ENCODE measurements at places on chromosomes 13 and 19.

DNA sequence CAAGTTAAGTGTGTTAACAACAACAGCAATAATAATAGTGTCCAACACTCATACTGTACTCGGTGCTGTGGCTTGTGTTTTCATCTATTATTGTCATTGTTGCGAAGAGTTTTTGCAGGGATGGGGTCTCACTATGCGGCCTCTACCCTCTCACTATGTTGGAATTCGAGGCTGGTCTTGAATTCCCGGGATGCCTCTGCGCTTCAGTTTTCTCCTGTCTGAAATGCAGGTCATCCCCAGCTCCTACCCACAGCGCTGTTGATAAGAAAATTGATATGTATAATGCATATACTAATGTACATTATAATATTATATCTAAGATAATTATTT lies 4.9 kb upstream of the SBK3 start:
- DNase-seq: no peak

GRCh38 chr13:89980896-89981295 lies 1366.6 kb upstream of the MIR17HG start:
- no peak for DNase-seq

- DNase-seq: no peak
These were observed 22.8 kb upstream of the ZNF527 start for GRCh38 chr19:37348060-37348459.

DNA sequence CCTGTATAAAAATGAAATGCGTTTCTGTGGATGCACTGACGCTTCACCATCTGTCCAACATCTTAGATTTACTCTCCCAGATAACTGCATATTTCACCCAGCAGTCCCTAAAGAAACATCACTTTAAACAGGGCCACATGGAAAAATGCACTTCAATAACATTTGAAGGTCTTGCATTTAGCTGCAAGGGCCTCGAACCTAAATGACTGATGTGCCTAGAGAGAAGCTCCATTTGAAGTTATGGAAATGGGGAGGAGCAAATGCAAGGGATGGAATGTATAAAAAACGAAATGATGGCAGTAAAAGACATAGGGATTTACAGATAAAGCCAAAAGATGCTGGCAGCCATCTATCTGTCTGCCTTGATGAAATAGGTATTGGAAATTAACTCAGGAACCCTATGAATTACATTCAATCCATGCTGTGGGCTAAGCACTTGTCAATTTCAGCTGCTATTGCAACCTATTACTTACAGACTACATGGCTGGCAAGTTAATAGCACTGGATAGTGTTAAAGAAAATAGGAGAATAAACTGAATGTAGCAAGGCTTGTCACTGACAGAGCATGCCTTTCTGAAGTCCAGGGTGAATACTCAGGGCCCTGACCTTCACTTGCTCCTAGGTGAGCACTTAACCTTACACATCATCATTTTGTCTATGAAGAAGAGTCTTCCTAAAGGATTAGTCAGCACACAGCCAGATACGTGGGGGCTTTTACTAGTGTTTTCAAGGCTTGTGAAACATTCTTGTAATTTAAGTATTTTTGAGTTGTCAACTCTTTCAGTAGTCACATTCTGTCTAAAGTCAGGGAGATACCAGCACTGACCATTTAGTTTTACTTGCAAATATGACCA lies 963.4 kb downstream of the PCDH17 start:
- no peak for DNase-seq

DNA sequence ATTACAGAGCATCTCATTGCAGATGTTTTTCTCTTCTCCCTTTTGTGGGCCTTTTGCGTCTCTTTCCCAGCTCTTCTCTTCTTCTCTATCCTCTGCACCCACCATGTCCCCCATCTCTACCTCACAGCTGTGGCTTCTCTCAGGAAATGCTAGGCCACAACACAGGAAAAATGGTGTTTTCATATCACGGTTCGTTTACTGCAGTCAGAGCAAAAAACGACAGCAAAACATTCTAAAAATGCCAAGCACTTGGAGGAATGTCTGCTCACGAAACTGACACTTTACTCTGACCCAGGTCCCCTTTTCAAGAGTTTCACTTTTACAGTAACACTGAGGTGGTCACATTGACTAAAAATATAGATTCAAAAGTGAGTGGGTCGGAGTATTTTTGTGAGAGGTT lies 152.2 kb downstream of the DCT start:
- no peak for DNase-seq

- DNase-seq: no peak
These were observed 244.7 kb downstream of the VWA8 start for GRCh38 chr13:41716236-41716635.

DNA sequence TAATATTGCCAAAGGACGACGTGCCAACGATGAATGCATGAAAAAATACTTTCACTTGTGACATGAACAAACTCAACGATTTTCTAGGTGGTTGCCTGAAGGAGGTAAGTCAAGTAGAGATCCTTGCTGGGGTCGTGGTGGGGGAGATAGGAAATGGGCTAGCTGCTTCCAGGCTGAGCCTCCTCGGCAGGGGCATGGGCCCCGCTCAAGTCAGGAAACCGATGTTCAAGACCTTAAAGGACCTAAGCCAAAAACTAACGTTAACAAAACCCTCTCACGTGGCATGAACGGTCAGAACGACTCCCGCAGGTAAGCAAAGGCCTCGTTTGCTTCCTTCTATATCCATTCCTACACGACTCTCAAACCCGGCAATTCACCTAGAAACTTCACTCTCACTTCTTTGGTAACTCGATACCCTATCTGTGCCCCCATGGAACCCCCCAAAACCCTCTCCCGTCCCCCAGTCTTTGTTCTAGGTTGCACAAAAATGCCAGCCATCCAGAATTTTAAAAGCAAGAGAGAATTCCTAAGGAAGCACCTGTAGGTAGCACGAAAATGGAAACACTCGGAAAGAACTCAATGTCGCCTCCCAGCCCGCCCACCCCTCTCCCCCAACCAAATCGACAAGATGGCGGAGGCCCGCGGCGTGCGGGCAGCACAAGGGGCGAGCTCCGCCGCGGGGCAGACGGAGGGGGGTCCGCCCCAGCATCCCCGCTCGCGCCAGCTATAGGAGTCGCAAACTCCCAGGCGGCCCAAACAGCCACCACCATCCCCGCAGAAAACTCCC lies 13.6 kb downstream of the ACP4 start:
- DNase-seq: no peak

- no peak for DNase-seq
These were observed 676 bp downstream of the CD320 start for GRCh38 chr19:8307400-8307964.

GRCh38 chr13:48904668-48905290 lies 70.9 kb upstream of the FNDC3A start:
- DNase-seq: no peak

- no peak for DNase-seq
These were observed 859 bp downstream of the ZNF433 start for GRCh38 chr19:12034620-12035019.

DNA sequence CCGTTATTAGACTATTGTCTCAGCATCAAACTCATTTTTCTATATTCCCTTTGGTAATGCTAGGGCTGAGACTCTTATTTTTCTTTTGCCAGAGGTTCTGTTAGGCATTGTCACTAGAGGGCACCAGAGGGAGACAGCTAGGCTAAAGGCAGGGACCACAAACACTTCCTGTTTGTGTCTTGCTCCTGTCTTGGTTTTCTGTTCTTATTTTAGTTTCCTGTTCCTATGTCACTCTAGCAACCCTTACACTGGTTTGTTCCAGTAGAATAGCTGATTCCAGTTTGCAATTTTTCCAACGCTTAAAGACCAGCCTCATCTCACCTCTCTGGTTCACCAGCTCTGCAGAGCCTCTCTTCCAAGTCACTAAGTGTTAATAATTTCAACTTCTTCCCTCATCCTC lies 772.0 kb downstream of the DIAPH3 start:
- peak; percentile 8 for DNase-seq

GRCh38 chr19:15114153-15114540 lies 6.9 kb downstream of the SYDE1 start:
- DNase-seq: no peak

DNA sequence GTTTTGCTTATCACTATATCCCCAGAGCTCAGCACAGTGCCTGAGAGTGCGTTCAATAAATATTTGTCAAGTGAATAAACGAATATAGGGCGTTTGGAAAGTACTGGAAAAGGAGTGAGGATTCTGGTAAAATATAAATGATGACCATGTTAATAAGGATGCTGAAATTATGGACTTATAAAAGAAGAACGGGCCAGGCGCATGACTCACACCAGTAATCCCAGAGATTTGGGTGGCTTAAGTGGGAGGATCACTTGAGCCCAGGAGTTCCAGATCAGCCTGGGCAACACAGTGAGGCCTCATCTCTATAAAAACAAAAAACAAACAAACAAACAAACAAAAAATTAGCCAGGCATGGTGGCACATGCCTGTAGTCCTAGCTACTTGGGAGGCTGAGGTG lies 198.1 kb downstream of the VWA8 start:
- DNase-seq: no peak

- no peak for DNase-seq
These were observed 3.4 kb downstream of the ZNF536 start for GRCh38 chr19:30375553-30376031.

- no peak for DNase-seq
These were observed 86.1 kb downstream of the DHRS12 start for GRCh38 chr13:51717786-51718398.

GRCh38 chr13:98068521-98068920 lies 74.4 kb upstream of the FARP1 start:
- no peak for DNase-seq

DNA sequence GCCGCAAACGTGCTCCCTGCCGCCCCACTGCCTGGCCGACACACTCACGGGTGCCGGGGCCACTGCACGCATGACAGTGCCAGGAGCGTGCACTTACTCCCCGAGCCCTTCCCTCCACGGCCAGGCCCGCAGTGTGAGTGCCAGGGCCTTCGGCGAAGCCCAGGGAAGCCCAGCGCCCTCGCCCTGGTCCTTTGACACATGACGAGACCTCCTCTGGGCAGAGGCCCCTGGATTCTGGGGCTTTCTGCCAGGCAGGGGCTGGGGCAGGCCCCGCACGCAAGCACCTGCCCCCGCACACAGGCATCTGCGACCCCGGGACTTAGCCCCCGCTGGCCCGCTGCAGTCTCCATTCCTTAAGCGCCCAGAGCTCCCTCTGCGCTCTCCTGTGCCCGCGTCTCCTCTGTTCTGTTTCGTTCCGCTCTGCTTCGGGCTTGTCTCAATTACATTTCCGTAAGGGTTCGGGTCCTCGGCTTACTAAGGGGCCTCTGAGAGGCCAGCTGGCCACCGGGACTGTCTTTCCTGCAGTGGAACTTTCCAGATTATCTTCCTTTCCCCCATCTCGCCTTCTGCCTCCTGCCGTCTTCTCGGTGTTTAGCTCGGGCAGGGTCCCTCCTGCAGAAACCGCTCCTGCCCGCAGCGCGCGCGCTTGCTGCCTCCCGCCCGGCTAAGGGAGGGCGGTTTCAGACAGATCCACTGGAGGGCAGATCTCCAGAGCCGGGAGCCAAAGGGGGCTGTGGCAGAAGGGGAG lies 98.8 kb downstream of the ING1 start:
- DNase-seq: no peak

GRCh38 chr13:45105895-45106294 lies 14.4 kb upstream of the GTF2F2 start:
- no peak for DNase-seq

DNA sequence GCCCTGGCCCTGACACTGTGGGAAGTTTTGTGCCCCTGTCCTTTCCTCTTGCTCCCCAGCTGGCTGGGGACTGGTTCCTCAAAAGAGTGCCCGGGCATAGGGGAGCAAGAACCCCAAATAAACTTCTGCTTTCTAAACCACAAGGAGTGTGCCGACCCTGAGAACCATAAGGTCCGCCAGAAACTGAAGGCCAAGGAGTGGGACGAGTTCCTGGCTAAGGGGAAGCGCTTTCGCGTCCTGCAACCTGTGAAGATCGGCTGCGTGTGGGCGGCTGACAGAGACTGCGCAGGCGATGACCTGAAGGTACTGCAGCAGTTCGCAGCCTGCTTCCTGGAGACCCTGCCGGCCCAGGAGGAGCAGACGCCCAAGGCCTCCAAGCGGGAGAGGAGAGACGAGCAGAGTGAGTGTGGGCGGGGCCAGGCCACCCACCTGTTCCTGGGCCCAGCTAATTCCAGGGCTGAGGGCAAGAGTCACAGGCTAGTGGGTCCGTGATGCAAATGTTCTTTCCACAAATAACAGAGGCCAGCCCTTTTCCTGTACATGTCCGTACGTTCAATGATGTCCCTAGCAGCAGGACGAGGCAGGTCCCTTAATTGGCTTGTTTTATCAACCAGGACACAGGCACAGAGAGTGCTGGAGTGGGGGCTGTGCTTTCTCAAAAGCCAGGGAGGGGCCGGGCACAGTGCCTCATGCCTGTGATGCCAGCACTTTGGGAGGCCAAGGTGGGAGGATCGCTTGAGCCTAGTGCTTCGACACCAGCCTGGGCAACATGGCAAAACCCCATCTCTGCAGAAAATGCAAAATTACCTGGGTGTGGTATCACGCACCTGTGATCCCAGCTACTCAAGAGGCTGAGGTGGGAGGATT lies 25.6 kb downstream of the UBXN6 start:
- no peak for DNase-seq

DNA sequence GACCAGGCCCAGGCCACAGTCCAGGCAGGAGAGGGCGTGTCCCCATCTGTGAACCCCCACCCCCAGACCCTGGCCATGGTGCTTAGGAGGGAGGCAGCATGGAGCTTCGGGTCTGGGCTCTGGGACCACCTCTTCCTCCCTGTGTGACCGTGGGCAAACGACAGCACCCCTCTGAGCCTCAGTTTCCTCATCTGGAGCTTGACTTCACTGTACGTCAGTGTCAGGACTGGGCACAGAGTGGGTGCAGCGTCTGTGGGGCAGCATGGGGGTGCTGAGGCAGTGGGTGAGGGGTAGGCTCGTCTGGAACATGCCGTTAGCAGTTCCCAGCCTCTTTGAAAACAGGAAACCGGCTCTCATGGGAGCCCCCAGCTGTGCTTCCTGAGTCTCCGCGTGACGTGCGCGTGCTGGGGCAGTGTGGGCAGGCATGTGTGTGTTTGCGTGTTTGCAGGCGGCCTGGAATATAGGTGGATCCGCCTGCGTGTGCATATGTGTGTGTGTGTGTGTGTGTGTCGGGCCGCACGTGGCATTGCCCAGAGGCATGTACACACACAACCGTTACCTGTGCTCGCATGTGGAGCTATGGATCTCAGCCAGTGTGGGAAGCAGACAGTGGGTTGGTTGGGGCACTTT lies 15.8 kb downstream of the ARRDC2 start:
- no peak for DNase-seq

- no peak for DNase-seq
These were observed 43.0 kb downstream of the ZAR1L start for GRCh38 chr13:32272021-32272683.

DNA sequence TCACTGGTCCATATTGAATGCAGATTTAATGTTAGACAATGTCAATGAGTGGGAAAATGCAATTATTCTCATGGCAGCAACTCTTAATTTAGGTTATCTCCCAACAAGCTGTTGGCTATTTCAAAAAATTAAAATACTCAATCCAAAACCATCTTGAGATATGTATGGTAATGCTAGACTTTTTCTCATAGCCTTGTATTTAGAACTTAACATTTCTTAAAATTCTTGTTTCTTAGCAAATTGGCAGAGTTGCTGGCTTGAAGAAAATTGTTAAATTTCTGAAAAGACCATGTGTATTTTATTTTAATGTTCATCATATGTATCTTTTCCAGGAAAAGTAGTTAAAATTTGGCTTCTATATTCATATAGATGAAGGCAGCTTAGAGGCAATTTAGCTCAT lies 1355.1 kb downstream of the PCDH9 start:
- DNase-seq: no peak

- DNase-seq: peak; percentile 11
These were observed 822 bp upstream of the ZNF274 start for GRCh38 chr19:58181902-58182576.
